ENCODE measurements at places on chromosomes 4 and X.

- no peak for DNase-seq
Observed at GRCh38 chr4:73704314-73705055, 35.9 kb upstream of the CXCL8 start.

DNA sequence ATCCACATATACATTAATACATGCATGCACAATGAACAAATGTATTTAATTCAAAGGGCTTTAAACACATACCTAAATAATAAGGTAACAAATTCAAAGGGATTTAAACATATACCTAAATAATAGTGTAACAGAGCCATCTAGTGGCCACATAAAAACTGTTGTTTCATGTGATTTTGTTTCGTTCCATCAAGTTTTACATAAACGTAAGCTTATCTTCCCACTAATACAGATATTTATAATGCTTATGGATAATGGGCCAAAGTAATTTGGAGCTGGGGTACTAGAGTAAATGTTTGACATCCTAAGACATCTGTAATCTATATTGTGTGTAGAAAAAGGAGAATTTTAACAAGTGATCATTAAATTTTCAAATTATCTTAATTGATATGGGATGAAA, 82.3 kb downstream of the PRSS12 start:
- DNase-seq: no peak

DNA sequence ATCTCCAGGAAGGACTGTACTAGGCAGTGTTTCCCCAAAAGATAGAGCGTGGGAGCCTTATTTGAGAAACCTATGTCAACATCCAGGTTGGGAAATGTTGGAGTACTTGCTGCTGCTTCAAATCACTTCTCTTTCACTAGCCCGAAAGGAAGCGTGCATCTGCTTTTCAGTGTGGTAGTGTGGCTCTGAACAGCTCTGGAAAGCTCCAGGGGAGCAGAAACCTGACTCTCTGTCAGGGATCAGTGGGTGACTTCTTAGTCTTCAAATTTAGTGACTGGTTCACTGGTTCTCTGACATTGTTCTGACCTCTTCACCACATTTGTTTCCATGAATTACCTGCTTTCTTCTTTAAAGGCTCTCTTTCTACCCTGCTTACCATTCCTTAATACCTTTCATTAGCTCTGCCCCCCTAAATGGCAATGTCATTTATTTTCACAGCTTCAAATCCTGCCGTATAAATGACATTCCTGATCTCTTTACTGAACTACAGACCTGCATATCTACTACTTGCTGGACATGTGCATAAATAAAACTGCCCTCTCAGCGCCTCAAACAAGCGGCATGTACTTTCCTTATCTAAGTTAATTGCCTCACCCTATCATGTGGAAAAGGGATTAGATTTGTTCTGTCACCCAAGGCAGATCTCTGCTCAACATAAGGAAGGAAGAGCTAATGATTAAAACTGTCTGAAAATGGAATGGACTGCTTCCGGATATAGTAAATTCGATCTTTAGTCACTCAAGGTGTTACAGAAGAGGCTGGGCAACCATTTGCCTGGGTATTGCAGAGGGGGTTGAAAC, 37.0 kb downstream of the DLG3 start:
- no peak for DNase-seq

- no peak for DNase-seq
Observed at GRCh38 chrX:118853596-118853995, 30.0 kb downstream of the ZCCHC12 start.

GRCh38 chr4:6281436-6282313, 12.0 kb downstream of the WFS1 start:
- no peak for DNase-seq

GRCh38 chrX:25674776-25675175, 463.4 kb upstream of the MAGEB18 start:
- no peak for DNase-seq

GRCh38 chr4:13656569-13657405, 29.3 kb upstream of the BOD1L1 start:
- DNase-seq: peak; percentile 40

GRCh38 chrX:9902656-9903055, 64.5 kb upstream of the CLDN34 start:
- no peak for DNase-seq

- DNase-seq: no peak
Observed at GRCh38 chr4:169136796-169137557, 126.9 kb upstream of the CBR4 start.

- DNase-seq: no peak
Observed at GRCh38 chr4:176726803-176727202, 65.9 kb downstream of the VEGFC start.

DNA sequence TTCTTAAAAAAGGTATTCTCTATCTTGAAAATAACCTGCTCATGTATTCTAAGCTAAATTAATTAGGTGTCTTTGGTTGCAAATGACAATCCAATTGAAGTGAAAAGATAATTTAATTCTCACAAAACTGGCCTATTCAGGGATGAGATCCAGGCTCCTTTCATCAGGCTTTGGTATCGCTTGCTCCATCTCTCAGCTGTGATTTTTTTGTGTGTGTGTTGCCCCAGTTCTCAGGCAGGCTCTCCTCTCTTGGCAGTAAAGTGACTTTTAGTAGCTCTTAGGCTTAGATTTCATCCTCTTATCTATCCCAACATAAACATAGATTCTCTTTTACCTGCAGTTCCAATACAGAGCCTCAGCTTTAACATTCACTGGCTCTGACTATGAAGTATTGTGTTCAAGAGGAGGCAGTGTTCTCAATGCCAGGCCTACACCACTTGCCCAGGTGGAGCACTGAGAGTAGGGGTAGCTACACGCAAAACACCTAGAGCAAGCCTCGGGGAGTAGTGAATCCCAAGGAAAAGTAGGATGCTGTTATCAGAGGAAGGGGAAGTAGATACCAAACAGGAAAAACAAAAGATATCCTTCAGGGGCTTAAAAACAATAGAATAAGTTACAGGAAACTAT, 392.4 kb upstream of the ATOH1 start:
- DNase-seq: no peak

DNA sequence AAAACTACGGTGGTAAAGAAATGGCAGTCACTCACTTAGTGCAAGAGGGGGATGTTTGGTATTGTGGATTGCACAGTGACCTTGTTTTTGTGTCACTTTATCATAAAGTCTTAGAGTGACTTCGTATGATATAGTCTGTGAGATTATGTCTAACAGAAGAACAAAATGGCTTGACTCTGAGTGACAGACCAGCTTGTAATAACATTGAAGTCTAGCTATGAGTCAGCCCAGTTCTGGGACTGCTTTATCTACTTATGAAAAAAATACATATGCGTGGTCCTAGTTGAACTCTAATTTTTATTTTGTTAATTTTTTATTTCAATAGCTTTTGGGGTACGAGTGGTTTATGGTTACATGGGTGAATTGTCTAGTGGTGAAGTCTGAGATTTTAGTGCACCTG, 20.0 kb downstream of the DCLK2 start:
- no peak for DNase-seq

DNA sequence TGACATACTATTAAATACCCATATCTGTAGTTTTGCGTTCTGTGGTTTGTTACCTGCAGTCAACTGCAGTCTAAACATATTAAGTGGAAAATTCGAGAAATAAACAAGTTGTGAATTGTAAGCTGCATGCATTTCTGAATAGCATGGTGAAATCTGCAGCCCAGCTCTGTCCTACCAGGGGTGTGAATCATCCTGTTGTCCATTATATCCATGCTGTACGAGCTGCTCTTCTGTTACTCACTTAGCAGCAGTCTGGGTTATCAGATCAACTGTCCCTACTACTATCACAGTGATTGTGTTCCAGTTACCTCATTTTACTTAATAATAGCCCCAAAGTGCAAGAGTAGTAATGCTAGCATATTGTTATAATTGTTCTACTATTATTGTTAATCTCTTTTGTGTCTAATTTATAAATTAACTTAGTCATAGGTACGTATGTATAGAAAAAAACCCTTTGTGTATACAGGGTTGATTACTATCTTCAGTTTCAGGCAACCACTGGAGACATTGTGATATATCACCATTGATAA, 173.7 kb upstream of the FAT4 start:
- DNase-seq: no peak

- no peak for DNase-seq
Observed at GRCh38 chr4:41465146-41465761, 72.7 kb upstream of the LIMCH1 start.

- no peak for DNase-seq
Observed at GRCh38 chrX:130623518-130623917, 221.7 kb downstream of the RBMX2 start.

DNA sequence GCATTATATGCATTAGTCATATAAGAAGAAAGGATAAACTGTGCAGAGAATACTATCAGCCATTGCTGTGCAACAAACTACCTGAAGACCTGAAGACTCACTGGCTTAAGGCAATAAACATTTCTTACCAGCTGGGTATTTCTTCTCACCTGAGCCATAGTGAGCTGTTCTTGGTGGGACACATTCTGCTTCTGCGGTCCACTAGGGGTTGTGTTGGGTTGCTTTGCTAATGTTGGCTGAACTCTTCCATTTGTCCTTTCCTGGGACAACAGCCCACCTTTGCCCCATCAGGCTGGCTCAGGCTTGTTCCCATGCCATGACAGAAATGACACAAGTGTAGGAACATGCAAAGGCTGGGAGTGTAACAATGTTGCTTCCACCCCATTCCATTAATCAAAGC, 388.6 kb downstream of the PCDH7 start:
- no peak for DNase-seq

- no peak for DNase-seq
Observed at GRCh38 chrX:110563282-110563681, 204.6 kb downstream of the RTL9 start.

DNA sequence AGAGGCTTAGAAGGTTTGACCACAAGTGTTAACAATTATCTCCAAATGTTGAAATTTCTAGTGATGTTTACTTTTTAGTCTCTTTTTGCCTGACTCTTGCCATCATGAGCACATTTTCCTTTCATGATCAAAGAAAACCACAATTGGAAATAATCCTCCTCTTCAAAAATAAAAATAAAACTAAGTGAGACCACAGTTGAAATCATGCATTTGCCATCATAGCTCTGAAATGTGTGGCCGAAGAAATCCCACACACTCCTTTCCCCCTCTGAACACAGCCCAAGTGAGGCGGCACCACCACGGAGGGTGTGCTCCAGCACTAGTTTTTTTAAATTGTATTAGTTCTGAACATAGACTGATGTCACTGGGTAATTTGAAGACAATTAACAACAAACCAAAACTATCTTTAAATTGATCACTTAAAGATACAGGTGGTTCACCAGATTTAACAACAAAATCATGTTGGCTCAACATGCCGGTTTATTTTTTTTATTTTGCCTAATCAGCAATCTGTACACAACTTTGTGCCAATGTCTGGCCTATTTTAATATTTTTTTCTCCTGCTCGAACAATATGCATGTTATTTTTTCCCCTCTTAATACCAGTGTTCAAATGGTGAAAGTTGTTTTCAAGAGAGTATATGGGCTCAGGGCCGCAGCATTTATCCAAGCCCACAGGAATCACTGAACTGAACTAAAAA, 17.6 kb downstream of the APBB2 start:
- no peak for DNase-seq

DNA sequence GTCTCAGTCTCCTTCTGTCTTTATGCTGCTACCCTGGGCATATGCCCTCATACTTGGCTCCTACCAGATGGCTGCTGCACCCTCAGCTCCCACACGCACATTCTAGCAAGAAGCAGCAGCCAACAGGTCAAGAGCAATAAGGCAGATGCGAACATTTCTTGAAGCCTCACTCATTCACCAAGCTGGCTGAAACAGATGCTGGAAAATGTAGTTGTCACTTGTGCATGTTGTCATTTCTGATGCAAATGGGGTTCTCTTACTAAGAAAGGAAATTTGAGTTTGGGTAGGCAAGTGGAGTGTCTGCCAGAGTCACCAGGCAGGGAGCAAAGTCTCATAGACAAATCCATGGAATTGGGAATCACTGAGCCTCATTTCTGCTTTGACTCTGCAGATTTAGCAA, 57.4 kb upstream of the SORBS2 start:
- DNase-seq: no peak

DNA sequence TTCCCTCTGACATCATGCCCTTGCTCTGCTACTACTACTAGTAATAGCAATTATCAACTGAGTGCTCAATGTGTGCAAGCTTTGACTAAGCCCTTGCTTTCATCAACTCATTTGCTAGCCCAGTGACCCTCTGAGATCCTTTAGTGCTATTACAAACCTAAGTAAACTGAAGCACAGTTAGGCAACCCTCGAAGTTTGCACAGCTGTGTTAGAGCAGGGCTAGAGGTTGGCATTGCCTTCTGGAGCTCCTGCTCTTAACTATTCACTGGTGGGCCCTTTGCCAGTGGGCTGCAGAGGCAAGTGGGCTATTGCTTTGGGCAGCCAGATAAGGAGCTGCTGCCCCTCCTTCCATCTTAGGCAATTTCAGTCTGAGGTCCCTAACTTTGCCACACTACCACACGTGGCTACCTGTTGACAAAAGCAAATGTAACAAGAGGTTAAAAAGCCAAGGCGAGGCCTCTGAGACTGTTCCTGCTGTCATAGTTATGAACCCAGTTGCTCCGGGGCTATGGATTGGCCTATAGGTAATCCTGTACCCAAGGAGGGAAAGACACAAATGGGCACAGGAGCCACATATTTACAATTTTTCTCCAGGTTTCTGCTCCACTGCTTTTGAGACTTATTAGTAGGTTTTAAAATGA, 41.5 kb upstream of the ANKRD50 start:
- DNase-seq: no peak

GRCh38 chrX:48569958-48570357, 4.3 kb upstream of the RBM3 start:
- no peak for DNase-seq

GRCh38 chr4:23041501-23041900, 348.8 kb downstream of the GBA3 start:
- no peak for DNase-seq

- DNase-seq: no peak
Observed at GRCh38 chr4:36029951-36030350, 214.4 kb downstream of the ARAP2 start.

DNA sequence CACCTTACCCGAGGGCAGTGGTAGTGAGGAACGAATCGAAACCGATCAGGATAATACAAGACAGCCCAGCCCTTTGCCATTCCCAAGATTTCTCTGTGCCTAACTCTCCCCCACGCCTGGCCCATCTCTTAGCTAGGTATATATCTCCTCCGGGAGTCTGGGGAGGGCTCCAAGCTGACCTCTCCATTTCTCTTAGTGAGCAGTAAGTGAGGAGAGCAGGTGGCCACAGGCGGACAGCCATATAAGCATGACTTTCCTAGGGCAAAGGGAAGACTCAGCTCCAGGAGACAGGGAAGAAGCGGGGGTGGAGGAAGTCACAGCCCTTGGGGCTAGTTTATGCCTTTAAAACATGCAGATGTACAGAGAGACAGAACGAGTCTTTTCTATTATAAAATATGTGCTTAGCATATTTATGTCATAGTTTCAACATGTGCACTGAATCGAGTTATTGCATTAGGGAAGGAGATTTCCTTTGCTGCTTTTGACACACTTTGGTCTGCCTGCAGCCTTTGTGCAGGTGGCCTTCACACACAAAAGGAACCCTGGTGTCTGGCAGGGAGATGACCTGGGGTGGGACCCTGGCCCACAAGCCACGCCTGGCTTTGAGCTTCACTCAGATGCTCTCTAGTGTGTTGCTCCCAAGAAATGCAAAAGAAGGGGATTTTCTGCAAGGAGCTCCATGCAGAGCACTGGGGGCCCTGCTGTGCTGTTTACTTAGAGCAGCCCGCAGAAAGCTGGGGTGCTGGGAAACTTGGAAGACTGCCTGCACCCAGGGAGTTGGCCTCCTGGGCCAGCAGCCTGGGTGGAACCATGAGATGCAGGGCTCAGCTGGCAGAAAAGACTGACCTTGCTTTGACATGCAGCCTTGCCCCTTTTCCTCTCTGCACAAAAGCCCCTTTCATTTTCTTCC, 613.3 kb downstream of the BCOR start:
- DNase-seq: no peak

Measured in stimulated activated CD8-positive, alpha-beta memory T cell treated with anti-CD3 and anti-CD28 coated beads, Interleukin-2, amount 100 ng/mL, for 1 hour (primary cell).